ENCODE measurements at places on chromosomes 1 and 21.

- no peak for DNase-seq
Observed at GRCh38 chr21:38811257-38811656, 5.5 kb downstream of the ETS2 start.

DNA sequence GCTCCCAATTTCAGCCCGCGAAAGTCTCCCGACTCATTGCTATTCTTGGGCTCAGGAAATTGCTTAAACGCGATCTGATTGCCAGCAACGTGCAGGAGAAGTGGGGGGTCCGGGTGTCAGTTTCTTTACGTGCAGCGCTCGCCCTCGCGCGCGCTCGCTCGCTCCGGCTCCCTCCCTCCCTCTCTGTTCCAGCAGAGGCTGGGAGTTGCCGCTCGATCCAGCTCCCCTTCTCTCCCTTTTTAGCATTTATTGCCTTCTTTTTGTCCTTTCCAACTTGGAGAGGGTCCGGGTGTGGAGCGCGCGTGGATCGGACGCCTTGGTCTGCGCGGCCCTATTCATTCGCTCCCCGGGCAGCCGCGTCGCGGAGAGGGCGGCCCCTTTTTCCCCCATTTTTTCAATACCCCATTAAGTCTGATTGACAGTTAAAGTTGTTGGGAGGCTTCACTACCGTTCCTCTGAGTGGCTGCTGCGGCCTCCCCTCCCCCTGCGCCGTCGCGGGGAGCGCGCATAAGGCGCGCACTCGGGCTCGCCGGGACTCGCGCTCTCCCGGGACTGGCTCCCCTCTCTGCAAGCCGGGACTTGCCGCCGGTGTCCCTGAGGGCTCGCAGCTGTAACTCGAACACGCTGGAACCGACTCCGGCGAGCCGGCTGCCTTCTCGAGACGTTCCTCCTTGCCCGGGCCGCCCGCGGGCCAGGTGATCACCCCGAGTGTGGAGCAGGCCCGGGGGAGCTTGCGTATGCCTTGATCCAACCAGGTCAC, at the start of gene DHRS3:
DHRS3 (minus strand) TSS at position 310 of the 760 bp plus-strand sequence. CDS start 862 bp downstream, outside the sequence.
- DNase-seq: no peak

- no peak for DNase-seq
Observed at GRCh38 chr1:209609041-209609790, 25.7 kb downstream of the CAMK1G start.

DNA sequence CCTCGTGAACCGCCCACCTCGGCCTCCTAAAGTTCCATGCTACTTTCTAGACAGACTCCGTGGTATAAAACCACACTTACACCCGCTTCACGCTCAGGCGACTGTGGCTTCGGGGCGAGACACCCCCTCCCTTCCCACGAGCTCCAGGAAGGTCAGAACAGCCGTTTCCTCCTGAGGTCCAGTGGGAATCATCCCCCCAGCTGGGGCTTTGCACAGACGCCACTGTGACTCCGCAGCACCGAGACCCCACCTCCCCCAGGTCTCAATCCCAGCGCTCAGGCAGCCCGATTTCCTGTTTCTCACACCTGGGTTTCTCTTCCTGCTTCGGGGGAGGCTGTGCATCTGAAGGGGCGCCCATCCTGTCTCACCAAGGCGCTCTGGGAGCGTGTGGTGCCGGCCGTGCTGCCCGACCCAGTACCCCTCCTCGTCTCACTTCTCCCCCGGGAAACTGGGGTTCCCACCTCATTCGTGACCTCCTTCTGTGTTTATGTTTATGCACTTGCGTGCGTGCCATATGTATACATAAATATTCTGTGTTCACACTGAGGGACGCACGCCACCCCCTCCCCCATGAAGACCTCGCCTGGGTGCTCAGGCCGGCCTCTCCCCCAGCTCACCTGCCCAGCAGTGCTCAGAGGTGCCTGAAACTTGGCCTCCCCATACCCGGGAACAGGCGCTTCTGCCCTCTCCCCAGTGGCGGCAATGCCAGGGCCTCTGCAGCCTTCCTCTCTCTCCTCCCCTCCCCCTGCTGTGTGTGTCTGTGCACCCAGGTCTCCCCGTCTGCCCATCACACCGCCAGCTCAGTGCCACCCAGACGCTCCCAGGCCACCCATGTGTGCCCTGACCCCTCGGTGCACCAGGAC, 14.6 kb downstream of the SLC35E2B start:
- peak; percentile 24 for DNase-seq

- DNase-seq: no peak
Observed at GRCh38 chr21:38645282-38645681, 147.0 kb upstream of the ERG start.

- DNase-seq: no peak
Observed at GRCh38 chr1:44842862-44843655, at the start of gene PTCH2. Gene PTCH2 (minus strand): TSS chr1:44843253. CDS start chr1:44842932, 321 bp downstream.

GRCh38 chr1:113488576-113489177, 98.4 kb downstream of the MAGI3 start:
- no peak for DNase-seq
